ENCODE measurements at places on chromosomes 3 and 15.

GRCh38 chr15:58477170-58477569 lies 45.4 kb downstream of the LIPC start:
- DNase-seq: no peak

GRCh38 chr3:184117636-184118035 lies 17.5 kb upstream of the EIF2B5 start:
- no peak for DNase-seq

DNA sequence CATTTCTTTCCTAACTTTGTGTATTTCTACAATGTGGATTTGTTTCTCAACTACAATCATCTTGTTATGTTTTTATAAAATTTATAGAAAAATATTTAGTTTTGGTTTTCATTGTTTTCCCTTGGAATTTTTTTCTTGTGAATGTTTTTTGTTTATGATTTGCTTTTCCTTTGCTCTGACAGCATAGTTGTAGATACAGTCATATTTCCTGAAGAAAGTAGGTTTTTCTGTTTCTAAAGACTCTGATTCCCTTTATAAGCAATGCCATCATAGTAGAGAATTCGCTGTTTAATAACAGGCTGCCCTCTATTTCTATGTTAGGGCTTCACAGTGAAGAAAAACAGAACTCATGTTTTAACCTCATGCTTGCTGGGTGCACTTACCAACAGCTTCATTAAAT lies 482.3 kb downstream of the ZBBX start:
- DNase-seq: no peak

DNA sequence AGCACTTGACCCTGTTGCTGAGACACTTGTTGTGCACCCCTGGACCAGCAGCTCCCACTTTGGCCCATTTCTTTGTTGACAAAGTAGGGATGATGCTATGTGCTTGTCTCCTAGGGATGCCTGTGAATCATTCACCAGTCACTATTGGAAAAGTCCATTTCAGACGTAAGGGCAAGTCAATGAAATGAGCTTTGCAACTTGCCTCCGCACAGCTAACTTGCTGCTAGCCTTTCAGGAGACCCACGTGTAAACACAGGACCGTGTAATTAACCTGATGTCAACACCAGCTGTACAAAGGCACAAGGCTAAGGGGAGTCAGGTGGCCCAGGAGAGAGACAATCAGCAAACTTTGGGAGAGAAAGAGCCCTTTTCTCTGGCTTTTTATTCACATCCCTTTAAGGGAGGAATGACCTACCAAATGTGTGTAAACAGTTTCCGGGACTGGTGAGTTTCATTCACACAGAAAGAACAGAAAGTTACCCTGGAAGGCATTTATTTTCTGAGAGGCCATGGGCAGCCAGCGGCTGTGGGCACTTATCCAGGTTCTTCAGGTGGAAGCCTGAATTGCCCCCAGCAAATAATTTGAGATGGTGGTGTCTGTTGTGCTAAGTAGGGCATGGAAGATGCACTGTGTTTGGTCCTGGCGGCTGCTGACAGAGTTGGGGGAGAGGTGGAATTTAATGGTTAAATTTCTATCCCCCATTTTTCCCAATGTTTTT lies 54.0 kb downstream of the TIPARP start:
- DNase-seq: no peak

DNA sequence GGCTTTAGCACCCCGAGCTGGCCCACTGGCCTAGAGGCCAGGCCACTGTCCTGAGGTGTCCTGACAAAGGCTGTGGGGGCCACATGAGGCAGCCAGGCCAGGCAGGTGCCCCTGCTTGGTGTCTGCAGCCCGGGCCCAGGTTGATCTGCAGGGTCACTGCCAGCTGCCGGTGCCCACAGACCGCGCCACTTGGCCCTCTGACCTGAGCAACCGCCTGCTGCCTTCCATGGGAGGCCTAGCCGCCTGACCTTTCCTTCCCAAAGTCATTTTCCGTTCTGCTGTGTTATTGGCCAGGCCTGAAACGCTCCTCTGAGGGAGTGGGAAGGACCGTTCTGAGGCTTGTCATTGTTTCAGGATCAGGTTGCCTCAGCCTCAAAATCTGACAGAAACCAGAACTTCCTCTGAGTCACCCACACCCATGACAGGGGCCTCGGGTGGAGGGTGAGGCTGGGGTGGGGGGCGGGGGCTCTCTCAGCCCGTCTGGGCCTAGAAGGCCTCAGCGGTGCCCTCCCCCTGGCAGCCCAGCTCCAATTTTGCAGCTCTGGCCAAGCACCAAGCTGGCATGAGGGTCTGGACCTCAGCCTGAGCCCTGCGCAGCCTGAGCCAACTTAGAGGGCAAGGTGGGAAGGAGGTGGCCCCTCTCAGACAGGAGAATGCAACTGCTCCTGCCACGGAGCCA lies 140.7 kb upstream of the MEF2A start:
- peak; percentile 31 for DNase-seq

- DNase-seq: no peak
Observed at GRCh38 chr15:74402337-74402841, 31.4 kb downstream of the SEMA7A start.

GRCh38 chr3:124775877-124776276 lies 45.6 kb downstream of the UMPS start:
- DNase-seq: no peak

- no peak for DNase-seq
Observed at GRCh38 chr3:126849768-126850167, 133.1 kb upstream of the PLXNA1 start.

GRCh38 chr3:104885214-104885814 lies 481.4 kb upstream of the ALCAM start:
- no peak for DNase-seq

GRCh38 chr3:123576122-123576521 lies 8.7 kb downstream of the HACD2 start:
- DNase-seq: no peak

- DNase-seq: no peak
Observed at GRCh38 chr3:136658946-136659682, 93.1 kb downstream of the STAG1 start.

GRCh38 chr3:8578282-8578681 lies 66.3 kb downstream of the SSUH2 start:
- no peak for DNase-seq

DNA sequence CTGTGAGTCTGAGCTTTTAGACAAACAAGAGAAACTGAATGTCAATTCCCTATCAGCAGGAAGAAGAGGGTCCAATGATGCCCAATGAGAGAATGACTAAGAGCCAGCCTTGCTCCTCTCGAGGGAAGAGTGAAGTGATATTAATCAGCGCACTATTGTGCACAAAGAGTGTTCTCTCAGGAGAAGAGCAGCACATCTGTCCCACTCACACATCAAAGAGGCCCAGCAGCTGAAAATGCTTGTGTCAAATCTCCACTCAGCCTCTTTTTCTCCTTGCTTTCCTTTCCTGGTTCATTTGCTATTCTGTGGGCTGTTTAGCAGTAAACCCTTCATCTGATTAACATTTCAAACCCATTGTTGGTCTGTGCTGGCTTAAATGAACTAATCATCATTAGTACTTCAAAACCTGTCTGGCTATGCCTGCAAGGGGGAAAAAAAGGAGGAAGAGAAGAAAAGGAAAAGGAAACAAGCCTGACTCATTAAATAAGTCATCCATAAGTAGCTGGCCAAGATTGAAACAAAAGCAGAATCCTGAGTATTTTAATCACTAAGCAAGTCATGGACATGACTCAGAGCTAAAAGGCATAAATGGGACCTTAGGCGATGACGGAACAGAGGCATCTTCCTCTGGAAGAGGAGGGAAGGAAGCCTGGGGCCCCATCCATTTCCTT lies 912.7 kb downstream of the TUSC7 start:
- no peak for DNase-seq

- DNase-seq: no peak
Observed at GRCh38 chr3:15667484-15667883, 65.9 kb downstream of the BTD start.

GRCh38 chr3:196741249-196741889 lies 1.7 kb downstream of the PAK2 start:
- no peak for DNase-seq

DNA sequence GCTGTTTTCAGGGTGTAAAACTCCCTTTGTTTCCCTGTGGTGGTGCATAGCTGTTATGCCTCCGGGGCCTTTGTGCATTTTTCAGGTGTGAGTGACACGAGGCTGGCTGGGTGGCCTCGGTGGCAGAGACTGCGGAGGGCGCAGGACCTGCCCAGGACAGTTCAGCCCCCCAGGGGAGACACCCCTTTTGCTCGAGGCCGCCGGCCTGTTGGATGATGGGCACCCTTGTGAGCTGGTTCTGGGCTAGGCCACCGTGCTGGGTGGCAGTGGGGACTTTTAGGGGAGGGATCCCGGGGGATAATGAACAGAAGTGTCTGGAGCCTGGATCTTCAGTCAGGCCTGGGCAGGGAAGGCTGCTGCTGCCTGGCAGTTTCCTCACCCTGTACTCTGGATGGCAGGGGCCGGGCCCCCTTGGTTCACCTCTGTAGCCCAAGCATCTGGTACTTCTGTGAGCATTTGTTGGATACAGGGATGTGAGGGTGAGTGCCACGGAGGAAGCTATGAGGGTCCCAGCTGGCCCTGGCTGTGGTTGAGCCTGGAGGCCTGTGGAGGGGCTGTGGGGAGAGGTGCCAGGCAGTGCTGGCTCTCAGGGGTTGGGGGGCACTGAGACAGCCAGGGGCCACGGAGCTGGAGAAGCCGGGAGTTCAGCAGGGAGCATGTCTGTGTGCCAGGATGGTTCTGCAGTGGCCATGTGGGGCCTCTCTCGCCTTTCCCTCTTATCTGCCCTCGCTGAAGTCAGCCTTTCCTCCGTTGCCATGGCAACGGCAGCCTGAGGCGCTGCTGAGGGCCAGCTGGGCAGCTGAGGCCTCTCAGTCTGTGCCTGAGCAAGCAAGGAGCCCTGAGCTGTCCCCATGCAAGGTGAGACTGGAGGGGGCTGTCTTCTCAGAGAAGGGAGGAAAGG lies 49.0 kb downstream of the KY start:
- DNase-seq: no peak

DNA sequence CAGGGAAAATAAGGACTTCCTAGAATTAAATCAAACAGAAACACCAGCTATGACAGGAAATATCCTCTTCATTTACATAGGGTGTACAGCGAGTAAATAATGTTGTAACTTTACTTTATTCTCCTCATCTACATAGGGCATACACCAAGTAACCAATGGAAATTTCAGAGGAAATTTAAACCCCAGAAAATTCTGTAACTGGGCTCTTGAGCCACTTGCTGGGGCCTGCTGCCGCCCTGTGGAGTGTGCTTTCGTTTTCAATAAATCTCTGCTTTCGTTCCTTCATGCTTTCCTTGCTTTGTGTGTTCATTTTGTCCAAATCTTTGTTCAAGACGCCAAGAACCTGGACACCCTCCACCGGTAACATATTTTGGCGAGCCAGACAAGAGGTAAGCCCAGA lies 990.4 kb upstream of the CADM2 start:
- no peak for DNase-seq

DNA sequence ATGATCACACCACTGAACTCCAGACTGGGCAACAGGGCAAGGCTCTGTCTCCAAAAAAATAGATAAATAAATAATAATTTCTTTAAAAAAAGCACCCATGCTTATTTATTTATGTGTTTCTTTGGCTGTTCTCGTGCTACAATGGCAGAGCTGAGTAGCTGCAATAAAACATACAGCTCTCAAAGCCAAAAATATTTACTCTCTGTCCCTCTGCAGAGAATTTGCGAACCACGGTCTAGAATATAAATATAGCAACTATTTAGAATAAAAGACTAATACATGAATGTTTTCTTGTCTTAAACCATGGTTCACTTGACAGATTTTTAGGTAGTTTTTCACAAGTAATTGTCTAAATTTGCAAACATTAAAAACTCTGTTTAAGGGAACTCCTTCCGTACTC lies 72.7 kb downstream of the ADAM10 start:
- no peak for DNase-seq

GRCh38 chr3:56025326-56025725 lies 442.9 kb downstream of the ERC2 start:
- DNase-seq: no peak

DNA sequence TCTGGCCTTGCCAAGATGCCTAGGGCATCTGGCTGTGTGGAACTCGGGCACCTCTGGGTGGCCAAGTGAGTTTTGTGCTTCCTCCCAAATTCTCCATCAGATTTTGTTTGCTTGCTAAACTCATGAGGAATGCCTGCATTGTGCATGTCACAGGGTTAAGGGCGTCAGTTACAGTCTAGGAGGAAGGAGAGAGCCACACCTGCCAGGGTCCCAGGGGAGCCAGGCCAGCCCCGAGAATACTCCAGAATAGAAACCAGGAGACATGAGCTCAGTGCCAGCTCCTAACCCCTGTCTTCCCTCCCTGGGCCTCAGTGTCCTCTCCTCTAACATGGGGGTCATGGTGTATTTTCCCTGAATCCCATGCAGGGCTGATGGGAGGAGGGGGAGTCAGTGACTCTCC lies 22.0 kb upstream of the SKOR1 start:
- no peak for DNase-seq

GRCh38 chr15:68436680-68437079 lies 4.7 kb upstream of the ITGA11 start:
- no peak for DNase-seq

- DNase-seq: no peak
Observed at GRCh38 chr15:36722555-36722954, 143.1 kb downstream of the CDIN1 start.

DNA sequence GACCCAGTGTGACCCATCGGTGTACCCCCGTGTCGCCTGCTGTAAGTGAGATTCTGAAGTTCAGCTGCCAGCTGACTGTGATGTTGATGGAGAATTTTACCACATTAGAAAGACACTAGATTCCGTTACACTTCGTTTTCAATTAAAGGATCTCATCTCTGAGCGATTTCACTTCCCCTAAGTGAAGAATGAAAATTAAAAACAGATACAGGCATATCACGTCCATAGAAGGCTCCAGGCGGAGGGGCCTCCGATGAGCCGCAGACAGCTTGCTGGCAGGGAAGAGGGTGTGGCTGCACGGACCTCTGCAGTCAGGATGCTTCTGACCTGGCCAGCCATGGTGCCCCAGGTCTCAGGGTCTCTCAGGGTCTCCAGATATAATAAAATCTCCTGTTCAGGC lies 6.6 kb upstream of the CPN2 start:
- DNase-seq: no peak

GRCh38 chr3:42652611-42653302 lies 740 bp upstream of the ZBTB47 start:
- peak; percentile 68 for DNase-seq

DNA sequence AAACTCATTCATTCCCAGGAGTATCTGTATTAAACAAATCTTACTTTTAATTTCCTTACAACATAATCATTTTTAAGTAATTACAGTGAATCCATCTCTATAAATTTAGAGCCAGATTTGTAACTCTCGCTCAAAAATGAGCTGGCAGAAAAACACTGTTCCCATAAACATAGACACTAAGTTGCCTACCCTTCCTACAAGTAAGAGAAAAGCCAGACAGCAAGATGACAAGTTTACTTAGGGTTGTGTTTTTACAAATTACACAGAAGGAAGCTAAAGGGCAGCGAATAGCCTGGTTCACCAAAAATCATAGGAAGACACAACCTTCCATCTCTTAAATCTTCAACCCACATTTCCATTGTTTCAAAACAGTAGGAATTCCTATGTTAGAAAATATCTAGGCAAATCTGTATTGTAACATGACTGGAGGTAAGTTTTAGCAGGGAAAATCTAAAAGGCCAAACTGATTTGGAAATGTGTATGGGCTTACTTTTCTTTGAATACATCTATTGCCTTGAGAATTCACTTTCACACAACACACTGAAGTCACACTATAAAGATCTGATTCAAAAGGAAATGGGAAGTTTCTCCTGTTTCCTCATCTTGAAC lies 21.7 kb downstream of the HERC1 start:
- no peak for DNase-seq
